Osteoblast (primary cell): ENCODE measurements at places on chromosomes 2 and 18. TPM values are rescaled to one million over a fixed set of nuclear protein-coding genes. Genes with fewer than 3 reads are reported as not detected.
A peak's percentile ranks its signal among the peaks of the same experiment; 100 is the strongest.

DNA sequence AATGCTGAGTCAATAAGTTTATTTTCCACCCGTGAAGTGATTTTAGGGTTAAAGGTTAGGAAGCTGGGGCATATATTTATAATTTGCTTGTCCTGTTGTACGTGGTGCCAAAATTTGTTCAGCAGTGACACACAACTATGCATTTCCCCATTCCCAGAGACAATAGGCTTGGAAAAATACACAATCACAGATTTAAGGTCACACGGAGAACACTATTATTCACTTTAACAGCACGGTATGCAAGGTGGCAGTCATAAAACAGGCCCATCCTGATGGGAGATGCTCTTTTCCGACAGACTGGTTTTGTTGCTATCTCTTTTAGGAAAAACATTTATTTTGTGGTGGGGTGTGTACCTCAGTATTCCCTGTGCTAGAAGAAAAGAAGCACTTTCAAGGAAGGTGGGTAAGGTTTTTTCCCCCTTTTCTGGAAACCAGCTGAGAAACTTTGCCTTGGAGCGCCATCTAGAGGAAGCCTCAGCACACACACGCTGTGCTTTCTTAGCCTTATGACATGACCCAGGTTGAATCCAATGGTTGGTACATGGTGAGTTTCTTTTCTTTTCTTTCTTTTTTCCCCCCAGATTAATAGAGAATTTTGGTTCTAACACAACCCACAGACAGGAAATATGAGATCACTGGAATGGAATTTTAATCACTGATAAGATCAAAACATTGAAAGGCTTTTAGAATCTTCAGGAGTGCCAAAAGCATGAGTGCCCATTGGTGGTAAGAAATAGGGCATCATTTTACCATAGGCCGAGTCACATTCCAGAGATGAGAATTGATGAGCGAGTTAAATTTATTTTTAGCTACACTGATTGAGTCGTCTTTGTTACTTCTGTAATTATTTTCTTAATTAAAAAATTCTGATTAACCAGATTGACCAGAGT is 332.1 kb downstream of the AGPS start:
- H3K4me1 ChIP-seq: no peaks in the 10 kb centered on the region
- no peaks in the 10 kb centered on the region for H3K36me3 ChIP-seq
- no peak overlapping the region for H3K27ac ChIP-seq
- no peaks in the 10 kb centered on the region for H3K27me3 ChIP-seq
- H3K4me3 ChIP-seq: no peak overlapping the region

The SIGLEC15 gene
- 8.0 and 12.1 TPM in 2 replicates for total RNA-seq

GRCh38 chr2:69571189-69571588 is 72.3 kb downstream of the AAK1 start:
- no peak overlapping the region for H3K27ac ChIP-seq
- no peaks in the 10 kb centered on the region for H3K27me3 ChIP-seq
- H3K4me3 ChIP-seq: no peak overlapping the region
- peaks cover 44% of the 10 kb centered on the region for H3K4me1 ChIP-seq

The KIF5C gene
- total RNA-seq: 0.29 and 0.36 TPM in 2 replicates

The SLC30A3 gene
- under 0.01 and 0.88 TPM in 2 replicates for total RNA-seq

The SIX3 gene
- total RNA-seq: not detected in 2 replicates

The COL5A2 gene
- total RNA-seq: 632 and 879 TPM in 2 replicates

- DNase-seq: no peak
- no peaks in the 10 kb centered on the region for H3K4me1 ChIP-seq
- H3K27ac ChIP-seq: no peak overlapping the region
- H3K36me3 ChIP-seq: no peaks in the 10 kb centered on the region
- no peak overlapping the region for H3K4me3 ChIP-seq
These were observed 395.6 kb downstream of the TDRD15 start for GRCh38 chr2:21519412-21519811.

GRCh38 chr2:229445501-229446211 is 174.6 kb upstream of the PID1 start:
- peak overlapping the region; percentile 52 for H3K4me3 ChIP-seq
- H3K27me3 ChIP-seq: no peaks in the 10 kb centered on the region
- H3K36me3 ChIP-seq: no peaks in the 10 kb centered on the region

DNA sequence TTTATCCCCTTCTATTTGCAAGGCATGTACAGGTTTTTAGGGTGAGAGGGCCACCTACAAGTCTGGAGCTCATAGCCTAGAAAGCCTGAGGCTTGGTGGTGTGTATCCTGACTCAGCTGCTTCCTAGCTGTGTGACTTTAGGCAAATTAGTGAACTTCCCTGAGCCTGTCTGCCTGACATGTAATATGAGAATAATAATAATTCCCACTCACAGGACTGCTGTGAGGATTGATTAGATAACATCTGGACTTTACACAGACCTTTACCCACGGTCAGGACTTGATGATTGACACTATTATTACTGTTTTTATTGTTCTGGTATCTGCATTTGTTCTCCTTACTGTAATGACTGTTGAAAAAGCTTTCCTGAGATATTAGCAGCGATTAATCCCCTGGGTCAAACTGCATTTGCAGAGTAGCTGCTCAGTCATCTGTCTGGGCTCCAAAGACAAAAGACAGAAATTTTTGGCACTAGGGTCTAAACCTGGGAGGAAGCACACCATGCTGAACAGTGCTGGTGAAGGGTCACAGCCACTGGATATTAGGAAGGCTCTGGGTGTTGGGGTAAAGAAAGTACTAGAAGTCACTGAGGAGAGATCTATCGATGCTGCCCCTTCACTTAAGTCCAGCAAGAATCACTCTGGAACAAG is 276.5 kb upstream of the FN1 start:
- H3K27me3 ChIP-seq: no peaks in the 10 kb centered on the region
- peak overlapping the region; percentile 14 for H3K4me3 ChIP-seq
- no peak for DNase-seq
- peak overlapping the region; percentile 93 for H3K27ac ChIP-seq
- peaks cover 45% of the 10 kb centered on the region for H3K4me1 ChIP-seq

- H3K4me3 ChIP-seq: no peak overlapping the region
- DNase-seq: peak; percentile 84
- no peaks in the 10 kb centered on the region for H3K36me3 ChIP-seq
- no peaks in the 10 kb centered on the region for H3K27me3 ChIP-seq
- H3K27ac ChIP-seq: no peak overlapping the region
- H3K4me1 ChIP-seq: peaks cover 13% of the 10 kb centered on the region
These were observed 165.0 kb downstream of the KLHL29 start for GRCh38 chr2:23549821-23550530.

DNA sequence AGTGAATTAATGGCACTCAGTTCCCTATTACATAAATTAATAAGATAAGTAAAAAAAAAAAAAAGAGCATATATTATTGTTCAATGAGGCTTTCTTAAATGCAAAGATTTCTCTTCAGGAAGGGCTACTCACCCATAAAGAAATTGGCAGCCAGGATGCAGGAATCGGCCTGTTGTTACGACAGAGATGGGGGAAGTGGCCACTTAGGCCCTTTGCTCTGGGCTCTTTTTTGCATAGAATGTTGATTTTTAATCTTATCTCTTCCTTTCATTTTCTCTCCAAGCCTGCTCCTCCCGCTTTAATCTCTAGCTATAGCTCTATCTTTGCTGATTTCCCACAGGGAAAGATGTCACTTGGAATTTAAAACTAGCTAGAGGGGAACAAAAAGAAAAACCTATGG is 391.8 kb upstream of the CRIM1 start:
- H3K4me1 ChIP-seq: no peaks in the 10 kb centered on the region
- no peaks in the 10 kb centered on the region for H3K36me3 ChIP-seq
- no peak overlapping the region for H3K4me3 ChIP-seq
- DNase-seq: no peak
- no peak overlapping the region for H3K27ac ChIP-seq

DNA sequence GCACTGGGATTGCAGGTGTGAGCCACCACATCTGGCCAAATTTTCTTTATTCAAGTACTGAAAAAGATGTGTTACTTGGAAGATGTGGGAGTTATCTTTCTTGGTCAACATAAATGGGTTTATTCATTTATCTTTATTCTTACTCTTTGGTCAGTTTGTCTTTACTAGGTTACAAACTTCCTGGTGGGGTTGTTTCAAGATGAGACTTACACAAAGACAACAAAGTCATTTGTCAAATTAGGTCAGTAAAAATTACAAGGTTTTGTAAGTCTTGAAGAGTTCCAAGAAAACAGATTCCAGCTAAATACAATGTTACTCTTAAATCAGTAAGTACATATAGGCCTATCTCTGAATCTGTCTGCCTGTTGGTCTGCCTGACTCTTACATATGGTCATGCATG is 48.9 kb downstream of the DARS1 start:
- no peak for DNase-seq
- peaks cover 3% of the 10 kb centered on the region for H3K36me3 ChIP-seq
- H3K4me1 ChIP-seq: no peaks in the 10 kb centered on the region
- H3K4me3 ChIP-seq: no peak overlapping the region
- H3K27me3 ChIP-seq: no peaks in the 10 kb centered on the region

DNA sequence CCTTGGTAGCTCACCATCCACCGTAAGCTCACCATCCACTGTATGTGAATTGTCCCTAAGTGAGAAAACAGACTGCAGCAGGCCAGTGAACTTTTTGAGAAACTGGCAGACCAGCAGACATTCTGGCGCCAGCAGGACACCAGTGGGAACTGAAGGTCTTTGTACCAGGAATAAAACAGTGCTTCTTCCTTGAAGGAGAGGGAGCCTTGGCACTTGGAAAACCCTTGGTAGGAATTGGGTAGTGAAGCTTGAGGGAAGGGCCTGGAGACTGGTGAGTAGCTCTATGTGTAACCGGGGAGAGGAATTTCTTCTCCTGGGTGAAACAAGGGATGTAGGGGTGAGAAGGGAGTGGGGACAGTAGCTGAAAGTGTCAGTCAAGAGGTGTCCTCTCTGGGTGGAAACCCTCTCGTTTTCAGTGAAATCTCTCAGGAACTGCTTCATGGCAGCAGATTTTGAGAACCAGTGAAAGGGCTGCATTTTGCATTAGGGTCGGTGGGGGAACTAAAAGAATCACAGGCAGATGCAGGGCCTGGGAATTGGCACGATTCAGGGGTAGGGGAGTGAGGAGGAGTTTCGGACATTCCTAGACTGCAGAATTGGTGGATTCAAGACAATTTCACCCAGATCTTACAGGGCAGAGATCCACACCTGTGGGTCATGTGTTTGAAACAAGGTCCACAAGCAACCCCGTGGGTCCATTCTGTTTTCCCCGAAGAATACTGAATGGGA is 131.5 kb upstream of the DLX2 start:
- H3K36me3 ChIP-seq: no peaks in the 10 kb centered on the region
- DNase-seq: no peak
- peaks cover 35% of the 10 kb centered on the region for H3K27me3 ChIP-seq
- peaks cover 17% of the 10 kb centered on the region for H3K4me1 ChIP-seq
- H3K4me3 ChIP-seq: peak overlapping the region; percentile 68

- peaks cover 2% of the 10 kb centered on the region for H3K36me3 ChIP-seq
- H3K27me3 ChIP-seq: no peaks in the 10 kb centered on the region
- H3K27ac ChIP-seq: peak overlapping the region; percentile 38
- no peak for DNase-seq
These were observed 71.6 kb downstream of the LNPK start for GRCh38 chr2:175930504-175930903.

DNA sequence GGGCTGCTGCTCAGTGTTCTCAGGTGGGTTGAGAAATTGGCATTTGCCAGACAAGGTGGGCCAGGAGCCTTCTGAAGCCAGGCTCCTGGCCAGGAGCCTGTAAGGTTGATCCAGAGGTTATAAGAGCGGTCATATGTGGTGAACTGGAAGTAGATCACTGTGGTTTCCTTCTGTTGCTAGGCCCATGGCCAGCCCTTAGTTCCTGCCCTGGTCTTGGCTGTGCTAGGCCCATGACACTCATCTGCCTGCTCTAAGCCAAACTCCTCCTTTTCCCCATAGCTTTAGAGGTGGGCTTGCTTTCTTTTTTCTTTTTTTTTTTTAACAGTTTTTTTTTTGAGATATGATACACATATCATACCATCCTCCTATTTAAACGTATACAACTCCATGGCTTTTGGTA is 5.0 kb upstream of the MGAT5 start:
- no peak overlapping the region for H3K27ac ChIP-seq
- H3K4me3 ChIP-seq: no peak overlapping the region
- DNase-seq: no peak
- H3K36me3 ChIP-seq: no peaks in the 10 kb centered on the region
- H3K4me1 ChIP-seq: peaks cover 15% of the 10 kb centered on the region

DNA sequence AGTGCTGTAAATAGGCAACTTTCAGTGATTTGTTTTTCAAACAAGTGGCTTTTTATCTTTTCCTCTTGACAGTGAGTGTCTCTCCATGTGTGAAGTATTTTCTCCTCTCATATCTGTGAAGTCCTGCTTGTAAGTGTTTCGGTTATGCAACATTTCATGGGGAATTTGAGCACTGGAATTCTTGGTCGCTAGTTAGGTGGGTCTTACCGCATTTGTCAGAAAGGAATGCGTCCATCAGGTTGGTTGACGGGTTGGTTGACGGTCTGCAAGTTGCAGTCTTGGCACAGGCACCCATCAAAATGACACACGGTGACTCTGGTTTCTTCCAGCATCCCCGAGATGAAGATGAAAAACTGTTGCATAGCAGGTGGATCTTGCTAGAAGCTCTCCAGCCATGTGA is 109.8 kb downstream of the AGAP1 start:
- H3K4me1 ChIP-seq: peaks cover 36% of the 10 kb centered on the region
- DNase-seq: no peak
- H3K27me3 ChIP-seq: no peaks in the 10 kb centered on the region
- no peak overlapping the region for H3K4me3 ChIP-seq
